ENCODE measurements at places on chromosomes 13 and 19.

GRCh38 chr19:46623915-46624502 lies 880 bp downstream of the PTGIR start:
- DNase-seq = no peak

- no peak for DNase-seq
Measured at GRCh38 chr19:355134-355533, 10.5 kb upstream of the MIER2 start.

DNA sequence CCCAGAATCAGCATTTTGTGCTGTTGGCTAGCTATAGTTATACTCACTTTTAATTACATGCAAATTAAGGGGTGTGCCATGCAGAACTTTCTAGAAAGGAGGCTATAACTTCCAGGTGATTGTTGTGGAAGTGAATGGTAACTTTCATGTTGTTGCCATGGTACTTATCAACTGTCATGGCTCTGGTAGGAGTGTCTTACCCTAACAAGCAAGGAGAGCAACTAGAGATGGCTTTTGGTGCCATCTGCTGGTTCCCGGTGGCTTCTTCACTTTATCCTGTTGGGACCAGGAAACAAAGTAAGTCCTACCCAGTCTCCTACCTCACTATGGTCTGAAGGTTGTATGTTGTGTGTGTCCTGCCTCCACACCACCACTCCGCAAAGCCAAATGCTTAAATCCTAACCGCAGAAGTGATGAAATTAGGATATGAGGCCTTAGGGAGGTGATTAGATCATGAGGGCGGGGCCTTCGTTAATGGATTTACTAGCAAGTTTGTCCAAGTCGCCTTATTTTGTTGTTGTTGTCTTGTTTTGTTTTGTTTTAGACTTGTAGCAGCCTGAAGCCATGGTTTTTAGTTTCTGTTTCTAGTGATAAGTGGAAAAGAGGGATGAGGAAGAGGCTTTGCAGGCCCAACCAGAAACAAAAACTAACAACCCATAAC lies 22.6 kb downstream of the FBXL12 start:
- DNase-seq = peak; percentile 82

DNA sequence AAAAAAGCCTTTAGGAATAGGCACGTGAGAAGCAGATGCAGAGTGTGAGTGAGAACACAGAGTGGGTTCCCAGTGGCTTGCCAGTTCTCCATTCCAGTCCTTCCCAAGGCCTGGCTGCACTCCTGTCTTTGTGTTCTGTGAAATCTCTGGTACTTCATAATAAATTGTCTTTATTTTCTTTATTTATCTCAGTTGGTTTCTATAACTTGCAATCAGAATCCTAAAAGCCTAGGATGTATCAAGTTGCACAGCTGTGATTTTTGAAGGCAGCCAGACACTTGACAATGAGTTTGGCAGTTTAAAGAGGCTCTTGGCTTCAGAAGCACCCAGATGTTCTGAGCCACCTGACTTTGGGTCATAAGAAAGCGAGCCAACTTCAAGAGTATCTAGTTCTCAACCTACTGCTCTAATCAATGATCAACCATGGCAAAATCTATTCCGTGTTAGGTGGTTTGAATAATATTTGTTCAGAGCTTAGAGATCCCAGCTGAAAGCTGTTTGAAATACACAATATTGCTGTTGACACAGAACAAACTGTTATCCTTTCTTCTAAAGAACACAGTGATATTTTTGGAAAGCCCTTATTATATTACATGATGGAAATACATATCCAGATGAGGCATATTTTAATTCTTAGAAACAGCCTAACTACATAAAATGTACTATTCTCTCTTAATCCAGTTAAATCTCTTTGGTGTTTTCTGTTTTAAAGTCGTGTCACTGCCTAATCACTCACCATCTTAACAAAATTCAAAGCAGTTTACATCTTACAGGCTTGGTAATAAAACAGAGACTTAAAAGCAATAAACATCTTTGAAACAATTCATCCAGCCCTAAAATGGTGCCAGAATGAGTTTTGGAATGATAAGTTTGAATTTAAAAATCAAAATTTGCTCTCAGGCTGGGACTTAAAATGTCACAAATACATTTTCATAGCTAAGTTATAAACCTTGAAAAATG lies 483.0 kb upstream of the NBEA start:
- no peak for DNase-seq

GRCh38 chr13:46663206-46664037 lies 110.5 kb downstream of the LRCH1 start:
- DNase-seq = no peak

DNA sequence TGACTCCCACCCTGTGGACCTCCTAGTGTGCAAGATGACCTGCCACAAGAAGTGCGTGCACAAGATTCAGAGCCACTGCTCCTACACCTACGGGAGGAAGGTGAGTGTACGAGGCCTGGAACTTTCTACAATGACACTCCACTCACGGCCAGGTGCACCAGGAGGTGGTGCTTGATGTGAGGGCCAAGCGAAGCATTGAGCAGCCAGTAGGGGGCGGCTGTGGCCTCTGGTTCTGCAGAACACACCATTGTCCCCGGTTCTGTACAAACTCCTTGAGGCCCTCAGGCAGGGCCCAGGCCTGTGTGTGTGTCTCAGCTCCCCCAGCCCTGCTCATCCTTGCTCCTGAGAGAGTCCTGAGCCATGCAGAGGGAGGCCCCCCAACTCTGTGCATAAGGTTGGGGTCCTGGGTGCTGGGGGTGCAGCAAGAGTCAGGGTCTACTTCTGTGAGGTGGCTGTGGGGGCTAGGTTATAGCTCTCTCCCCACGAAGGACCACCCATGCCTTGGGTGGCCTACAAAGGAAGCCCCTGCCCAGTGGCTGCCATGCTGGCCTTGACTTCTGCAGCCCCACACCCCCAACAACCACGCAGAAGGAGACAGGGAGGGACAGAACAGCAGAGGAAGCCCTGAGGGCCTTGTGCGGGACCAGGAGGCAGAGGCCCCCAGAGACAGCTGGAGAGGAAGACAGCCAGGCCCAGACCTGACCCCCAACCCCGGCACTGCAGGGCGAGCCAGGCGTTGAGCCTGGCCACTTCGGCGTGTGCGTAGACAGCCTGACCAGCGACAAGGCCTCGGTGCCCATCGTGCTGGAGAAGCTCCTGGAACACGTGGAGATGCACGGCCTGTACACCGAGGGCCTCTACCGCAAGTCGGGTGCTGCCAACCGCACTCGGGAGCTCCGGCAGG lies 9.7 kb upstream of the USE1 start:
- peak; percentile 57 for DNase-seq

DNA sequence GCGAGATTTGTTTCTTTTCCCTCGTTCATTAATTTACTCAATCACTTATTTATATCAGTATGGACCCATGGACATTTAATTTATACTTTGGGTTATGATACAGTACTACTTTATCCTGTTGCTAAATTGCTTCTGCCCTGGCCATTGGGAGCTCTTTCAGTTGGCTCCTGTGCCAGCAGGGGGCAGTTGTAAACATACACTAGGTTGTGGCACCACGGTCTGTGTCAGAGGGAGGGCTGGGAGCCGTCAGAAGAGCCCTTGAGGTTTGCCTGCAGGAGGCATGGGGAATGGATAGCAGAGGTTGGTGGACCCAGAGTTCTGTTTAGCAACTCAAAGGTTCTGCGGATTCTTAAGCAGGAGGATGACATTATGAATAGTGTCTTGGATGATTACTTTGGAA lies 94.3 kb downstream of the ERCC5 start:
- DNase-seq = no peak

- DNase-seq = no peak
Measured at GRCh38 chr19:50878851-50879250, 5.6 kb downstream of the KLK2 start.

DNA sequence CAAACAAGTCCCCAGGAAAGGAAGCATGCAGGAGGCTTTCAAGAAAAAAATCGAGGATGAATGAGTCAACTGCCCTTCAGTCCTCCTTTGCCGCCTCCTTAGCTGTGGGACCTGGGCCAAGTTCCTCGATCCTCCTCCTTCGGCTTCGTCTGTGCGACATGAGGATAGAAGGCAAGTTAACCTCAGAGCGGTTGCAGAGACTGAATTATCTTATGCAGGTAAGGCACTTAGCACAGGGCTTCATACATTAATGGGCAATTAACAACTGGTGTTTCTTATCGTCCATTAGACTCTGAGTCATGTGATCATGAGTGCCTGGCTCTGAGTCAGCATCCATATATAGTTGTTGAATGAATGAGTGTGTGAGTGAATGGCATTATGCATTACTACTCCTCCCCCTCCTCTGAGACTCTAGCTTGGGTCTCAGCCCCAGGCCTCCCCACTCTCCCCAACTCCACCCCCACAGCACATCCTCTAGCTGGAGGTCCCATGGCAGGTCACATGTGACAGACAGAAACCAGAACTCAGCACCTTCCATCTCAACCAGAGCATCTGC lies 1.6 kb upstream of the TTC9B start:
- DNase-seq = no peak

GRCh38 chr19:48497728-48498594 lies 13.7 kb downstream of the LMTK3 start:
- no peak for DNase-seq

- DNase-seq = no peak
Measured at GRCh38 chr13:104256701-104257100, 1190.5 kb upstream of the SLC10A2 start.

DNA sequence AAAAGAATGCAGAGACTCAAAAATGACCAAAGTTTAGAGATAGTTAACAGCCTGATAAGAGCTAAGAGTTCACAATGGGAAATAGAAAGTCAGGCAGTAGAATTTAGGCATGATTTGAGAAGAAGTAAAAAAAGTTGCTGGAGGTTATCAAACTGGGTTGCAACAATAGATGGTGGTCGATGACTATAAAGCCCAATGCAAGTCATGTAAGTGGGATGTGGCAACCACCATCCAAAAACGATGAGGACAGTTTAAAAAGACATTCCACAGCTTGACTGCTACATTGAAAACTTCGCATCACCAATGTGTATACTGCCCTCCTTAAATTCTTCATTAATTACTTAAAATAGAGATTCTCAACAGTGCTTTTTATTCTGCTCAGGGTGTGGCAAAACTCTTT lies 19.7 kb downstream of the ELF1 start:
- DNase-seq = no peak

DNA sequence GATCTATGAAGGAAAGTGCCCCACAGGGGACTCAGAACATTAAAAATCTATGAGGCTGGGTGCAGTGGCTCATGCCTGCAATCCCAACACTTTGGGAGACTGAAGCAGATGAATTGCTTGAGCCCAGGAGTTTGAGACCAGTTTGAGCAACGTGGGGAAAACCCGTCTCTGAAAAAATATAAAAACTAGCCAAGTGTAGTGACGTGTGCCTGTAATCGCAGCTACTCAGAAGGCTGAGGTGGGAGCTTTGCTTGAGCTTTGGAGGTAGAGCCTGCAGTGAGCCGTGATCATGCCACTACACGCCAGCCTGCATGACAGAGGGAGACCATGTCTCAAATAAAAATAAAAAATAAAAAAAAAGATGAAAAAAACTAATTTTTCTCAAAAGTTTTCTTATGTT lies 1070.6 kb downstream of the PCDH9 start:
- no peak for DNase-seq

DNA sequence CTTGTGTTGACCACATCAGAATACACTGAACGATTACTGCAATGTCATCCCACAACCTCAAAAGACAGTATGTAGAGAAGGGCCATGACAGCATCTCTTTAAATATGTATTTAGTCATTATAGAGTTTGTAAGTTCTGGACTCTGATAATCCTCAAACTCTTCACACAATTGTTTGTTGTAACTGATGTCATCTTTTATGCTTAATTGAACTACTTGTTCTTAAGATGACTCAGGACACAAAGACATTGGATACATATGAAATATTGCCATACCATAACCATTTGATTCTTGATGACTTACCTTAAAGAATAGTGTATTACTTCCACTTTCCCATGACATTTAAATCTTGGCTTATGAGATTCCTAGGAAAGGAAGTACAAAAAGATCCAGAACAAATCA lies 347.6 kb downstream of the KLF5 start:
- DNase-seq = no peak

DNA sequence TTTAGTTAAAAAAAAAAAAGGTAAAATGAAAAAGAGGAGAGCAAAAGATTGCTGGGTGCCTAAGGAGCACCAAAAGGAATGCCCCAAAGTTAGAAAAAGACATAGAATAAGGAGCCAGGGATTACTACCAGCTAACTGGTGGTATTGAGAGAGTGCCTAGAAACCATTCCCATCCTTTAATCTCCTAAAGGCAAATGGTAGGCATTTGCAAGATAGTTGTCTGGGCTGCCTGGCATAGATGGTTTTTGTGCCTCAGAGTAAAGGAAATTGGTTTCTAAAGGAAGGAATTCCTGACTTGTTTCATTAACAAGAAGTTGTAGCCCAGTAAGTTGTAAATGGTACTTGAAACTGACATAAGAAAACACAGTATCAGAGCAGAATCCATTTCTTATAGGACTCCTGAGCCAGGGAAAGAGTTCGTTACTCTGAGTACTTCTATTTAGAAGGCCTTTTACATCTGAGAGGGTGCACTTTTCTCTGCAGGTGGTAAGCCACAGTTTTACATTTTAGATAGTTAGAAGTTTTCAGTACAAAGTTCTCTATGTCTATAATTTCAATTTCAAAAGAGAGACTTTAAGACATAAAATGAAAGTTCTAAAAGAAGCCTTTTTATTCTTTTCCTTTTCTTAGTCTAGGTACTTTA lies 92.6 kb downstream of the OLFM4 start:
- no peak for DNase-seq

- no peak for DNase-seq
Measured at GRCh38 chr19:8044018-8044417, 8.5 kb upstream of the CCL25 start.

DNA sequence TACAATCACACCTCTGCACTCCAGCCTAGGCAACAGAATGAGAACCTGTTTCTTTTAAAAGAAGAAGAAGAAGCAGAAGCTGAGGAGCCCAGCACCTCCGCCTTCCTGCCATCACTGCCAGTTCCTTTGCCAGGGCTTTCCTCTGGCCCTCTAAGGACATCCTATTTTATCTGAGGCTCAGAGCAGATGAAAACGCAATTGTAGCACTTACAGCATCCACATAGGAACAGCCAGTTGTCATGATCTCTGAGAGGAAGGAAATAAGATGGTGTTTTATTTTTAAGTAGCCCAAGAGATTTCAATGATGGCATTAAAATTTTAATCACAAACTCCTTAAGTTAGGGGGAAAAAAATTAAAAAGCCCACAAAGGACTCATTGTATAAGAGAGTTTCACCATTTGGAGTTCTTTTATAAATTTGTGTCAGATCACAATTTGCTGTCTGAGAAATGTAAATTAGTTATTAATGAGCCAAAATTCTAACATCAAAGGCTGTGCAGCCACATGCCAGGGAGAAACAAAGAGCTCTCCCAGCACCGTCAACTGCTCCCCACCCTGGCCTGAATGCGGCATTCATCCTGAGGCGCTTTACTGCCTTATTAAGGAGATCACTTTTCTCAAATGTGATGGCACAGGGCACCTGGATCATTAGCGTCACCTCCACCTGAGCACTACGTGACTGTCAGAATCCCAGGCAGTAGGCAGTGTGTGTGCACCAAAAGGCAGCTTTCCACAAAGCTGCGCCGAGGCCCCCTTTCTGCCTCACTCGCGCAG lies 393.0 kb downstream of the FOXO1 start:
- no peak for DNase-seq

GRCh38 chr13:103199380-103200088 lies 133.3 kb upstream of the SLC10A2 start:
- DNase-seq = no peak

GRCh38 chr13:65456150-65456912 lies 1773.8 kb downstream of the PCDH9 start:
- no peak for DNase-seq

GRCh38 chr13:113126265-113127150 lies 3.9 kb downstream of the F10 start:
- no peak for DNase-seq
